Tracheal epithelial cell (primary cell): ENCODE measurements at places on chromosomes 6 and 20. TPM values are rescaled to one million over a fixed set of nuclear protein-coding genes. Genes with fewer than 3 reads are reported as not detected.

Gene CRISP3
- total RNA-seq = not detected in 2 replicates

Gene C6orf141
- 6.6 and 11.3 TPM in 2 replicates for total RNA-seq

Gene PSMF1
- total RNA-seq = 20.7 and 25.8 TPM in 2 replicates

Gene HNF4A
- under 0.01 TPM in 1 of 2 replicates, not detected in the other for total RNA-seq

Gene BEND3
- total RNA-seq = 5.5 and 6.0 TPM in 2 replicates
